ENCODE measurements at places on chromosomes 3 and 15.

DNA sequence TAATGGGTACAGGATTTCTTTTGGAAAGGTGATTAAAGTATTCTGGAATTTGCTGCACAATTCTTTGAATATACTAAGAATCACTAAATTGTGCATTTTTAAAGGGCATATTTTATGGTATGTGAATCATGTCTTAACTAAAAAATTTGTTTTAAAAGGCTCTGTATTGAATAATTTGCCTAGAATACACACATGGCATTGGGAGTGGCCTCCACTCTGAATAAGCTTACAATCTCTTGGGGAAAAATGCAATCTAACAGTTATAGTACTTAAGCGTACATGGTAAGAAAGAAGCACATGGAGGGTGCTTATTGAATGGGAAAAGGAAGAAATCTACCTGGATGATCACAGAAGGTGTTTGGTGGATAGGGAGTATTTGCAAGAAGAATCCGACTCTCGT is 385.1 kb downstream of the LPP start:
- no peak for DNase-seq

GRCh38 chr3:73475717-73476116 is 149.0 kb downstream of the PDZRN3 start:
- no peak for DNase-seq

DNA sequence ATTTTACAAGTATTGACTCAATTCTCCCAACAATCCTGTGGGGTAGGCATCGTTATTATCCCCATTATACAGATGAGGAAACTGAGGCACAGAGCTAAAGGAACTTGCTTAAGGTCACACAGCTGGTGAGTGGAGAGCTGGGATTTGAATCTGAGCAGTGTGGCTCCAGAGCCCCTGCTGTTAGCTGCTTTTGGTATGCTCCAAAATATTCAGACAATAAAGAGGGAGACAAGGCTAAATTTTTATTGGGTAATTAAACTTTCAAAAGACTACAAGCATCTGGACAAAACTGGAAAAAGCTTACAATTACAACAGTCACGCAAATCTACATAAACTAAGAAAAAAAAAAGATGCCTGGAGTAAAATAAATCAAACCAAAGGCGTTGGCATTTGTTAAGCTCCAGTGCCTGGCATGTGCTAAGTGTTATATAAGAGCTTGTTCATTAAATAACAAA is 27.7 kb downstream of the CCDC13 start:
- no peak for DNase-seq

GRCh38 chr15:37015035-37015434 is 85.3 kb downstream of the MEIS2 start:
- no peak for DNase-seq

DNA sequence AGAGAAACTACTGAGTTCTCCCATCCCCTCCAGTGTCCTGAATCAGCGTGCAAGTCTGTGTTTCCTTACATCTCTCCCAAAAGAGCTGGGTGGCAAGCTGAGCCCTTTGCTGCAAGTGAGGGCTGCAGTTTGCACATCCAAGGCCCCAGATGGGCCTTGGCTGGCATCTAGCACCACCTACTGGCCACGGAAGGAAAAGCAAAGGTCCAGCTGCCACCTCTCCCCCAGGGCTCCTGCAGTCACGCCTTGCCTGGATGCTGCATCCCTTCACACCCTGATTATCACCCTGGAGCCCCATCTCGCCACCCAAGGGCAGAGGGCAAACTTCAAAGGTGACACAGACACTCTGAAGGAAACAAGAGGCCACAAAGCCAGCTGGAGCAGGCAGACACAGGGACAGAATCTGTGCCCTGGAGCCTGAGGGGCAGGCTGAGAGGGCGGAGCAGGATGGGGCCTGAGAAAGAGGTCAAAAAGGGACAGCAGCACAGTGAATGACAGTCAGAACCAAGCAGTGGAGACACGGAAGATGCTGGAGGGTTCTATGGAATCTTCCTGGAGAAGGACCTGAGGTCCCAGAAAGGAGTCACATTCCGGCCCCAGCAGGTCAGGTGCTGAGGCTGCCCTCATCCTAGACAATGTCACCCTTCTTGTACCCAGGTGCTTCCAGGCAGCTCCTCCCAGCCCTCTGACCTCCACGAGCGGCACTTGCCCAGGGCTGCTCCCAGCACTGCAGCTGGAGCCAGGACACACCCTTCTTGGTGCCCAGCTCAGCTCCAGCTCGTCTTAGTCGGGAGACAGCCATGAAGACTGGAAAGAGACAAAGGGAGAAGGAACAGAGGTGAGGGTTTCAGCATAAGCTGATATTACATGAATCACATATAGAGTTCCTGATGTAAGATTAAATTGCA is 18.3 kb upstream of the NTRK3 start:
- DNase-seq: peak; percentile 8

DNA sequence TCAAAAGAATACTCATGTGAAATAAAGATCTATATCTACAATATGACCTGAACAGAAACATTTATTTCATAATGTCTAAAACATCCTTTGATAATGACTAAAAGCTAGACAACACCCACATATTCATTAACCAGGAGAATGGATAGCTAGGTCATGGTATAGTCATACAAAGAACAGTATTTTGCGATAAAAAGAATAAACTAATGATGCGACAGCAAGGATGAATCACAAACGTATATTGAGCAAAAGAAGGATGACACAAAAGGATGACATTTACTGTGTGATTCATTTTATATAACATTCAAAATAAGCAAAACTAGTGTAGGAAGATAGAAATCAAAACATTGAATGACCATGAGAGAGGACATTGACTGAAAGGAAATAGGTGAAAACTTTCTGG is 1233.1 kb downstream of the OTOL1 start:
- no peak for DNase-seq

GRCh38 chr15:41958002-41958420 is 14.3 kb downstream of the EHD4 start:
- no peak for DNase-seq

DNA sequence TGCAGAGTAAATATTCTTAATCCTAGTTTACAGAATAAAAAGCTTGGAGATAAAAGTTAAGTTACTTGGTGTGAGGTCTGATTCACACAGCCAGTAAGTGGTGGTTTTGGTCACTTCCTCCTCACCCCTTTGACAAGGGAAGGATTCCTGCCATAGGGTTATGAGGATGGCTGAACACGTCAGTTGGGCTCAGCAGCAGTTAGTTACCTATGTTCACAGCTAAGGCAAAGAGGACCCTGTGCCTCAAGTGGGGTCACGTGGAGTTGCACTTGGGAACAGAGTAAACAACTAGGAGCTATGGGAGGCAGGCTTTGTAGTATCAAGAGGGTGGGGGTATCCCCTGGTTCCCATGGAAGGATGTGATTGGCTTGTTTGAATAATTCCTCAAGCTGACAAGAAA is 232.2 kb downstream of the UBE2E2 start:
- no peak for DNase-seq

GRCh38 chr3:62144482-62144881 is 228.9 kb downstream of the FEZF2 start:
- DNase-seq: no peak

DNA sequence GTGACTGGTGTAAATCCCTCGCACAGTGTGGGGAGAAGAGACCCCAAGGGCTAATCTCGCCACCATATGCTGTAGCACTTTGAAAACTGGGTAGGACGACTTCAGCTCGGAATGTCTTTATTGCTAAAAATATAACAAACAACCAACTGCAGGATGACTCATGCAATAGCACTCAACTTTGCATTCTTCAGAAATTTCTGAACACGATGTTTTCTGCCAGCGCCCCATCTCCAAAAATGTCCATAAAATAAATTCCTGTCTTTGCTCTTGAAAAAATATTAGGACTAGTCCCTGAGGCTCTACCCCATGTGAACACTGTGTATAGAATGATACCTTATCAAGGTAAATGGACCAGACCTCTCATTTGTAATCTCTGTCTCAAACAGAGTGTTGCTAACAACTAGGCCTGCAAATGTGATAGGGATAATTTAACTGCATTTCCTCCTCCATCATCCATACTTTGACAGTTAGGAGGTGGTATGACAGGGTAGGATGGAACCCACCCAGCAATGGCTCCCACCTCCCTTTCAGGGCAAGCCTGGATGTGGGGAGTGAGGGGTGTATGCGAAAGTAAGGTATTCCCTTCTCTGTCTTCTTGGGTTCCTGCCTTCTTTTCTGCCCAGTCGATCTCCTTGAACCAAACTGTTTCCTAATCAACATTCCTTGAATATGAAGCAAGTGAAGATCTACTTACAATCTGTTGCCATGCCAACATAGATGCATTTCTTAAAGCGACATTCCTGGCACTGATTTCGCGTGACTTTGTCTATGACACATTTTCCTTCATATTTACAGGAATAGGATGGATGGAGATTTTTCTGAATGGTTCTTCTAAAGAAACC is 201.1 kb downstream of the NR1D2 start:
- DNase-seq: no peak

- DNase-seq: no peak
Observed at GRCh38 chr3:166243511-166243910, 406.3 kb upstream of the BCHE start.

DNA sequence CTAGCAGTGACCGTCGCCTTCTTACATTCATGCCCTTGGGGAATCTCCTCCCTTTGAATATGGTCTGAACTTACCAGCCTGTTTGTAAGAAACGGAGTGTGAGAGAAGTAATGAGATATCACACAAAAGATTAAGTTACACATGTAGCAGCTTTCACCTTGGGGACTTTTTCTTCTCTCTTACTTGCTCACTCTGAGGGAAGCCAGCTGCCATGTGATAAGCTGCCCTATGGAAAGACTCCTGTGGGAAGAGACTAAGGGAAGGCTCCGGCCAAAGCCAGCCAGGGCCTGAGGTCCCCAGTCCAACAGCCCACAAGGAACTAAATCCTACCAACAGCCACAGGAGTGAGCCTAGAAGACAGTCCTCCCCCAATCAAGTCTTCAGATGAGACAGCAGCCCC is 190.4 kb upstream of the TSC22D2 start:
- no peak for DNase-seq

- DNase-seq: no peak
Observed at GRCh38 chr3:58664611-58665010, 2.0 kb downstream of the FAM3D start.

DNA sequence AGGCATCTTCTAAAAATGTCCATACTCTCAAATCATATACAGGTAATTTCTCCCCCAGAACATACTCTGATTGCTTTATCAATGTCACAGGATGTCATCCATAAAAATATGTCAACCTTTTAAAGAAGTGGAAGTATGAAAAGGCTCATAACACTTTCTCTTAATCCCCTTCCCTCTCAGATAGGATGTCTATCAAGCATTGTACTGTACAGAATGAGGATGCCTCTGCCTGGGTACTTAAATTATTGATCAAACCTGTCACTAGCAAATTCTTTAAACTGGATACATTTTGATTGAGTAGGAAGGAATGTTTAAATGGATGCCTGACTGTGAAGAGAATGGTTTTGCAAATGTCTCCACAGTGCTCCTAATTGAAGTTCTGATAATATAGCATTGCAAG is 168.7 kb downstream of the EPHA3 start:
- no peak for DNase-seq

- DNase-seq: peak; percentile 40
Observed at GRCh38 chr3:176872771-176873209, 324.5 kb downstream of the TBL1XR1 start.

DNA sequence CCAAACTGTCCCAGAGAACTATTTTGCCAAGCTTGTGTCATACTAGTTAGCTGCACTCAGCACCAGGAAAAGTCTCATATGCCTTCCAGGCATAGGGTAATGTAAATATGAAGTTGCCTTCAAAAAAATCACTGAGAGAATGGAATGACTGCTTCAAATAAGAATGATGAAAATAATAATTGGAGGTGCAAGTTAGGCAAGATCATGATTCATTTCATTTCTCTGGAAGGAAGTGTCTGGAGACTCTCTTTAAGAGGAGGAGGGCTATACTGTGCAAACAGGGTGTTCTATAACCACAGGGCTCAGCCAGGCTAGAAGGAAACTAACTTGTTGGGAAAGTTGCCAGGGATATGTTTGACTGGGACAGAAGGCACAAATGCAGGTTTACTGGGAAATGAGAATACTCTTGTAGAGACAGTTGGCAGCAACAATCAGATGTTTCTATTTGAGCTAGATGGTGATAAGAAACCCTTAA is 4.3 kb downstream of the SIDT1 start:
- DNase-seq: no peak

GRCh38 chr15:63818629-63819028 is 15.1 kb downstream of the HERC1 start:
- no peak for DNase-seq

- DNase-seq: no peak
Observed at GRCh38 chr15:62483814-62484213, 318.7 kb upstream of the C2CD4B start.

DNA sequence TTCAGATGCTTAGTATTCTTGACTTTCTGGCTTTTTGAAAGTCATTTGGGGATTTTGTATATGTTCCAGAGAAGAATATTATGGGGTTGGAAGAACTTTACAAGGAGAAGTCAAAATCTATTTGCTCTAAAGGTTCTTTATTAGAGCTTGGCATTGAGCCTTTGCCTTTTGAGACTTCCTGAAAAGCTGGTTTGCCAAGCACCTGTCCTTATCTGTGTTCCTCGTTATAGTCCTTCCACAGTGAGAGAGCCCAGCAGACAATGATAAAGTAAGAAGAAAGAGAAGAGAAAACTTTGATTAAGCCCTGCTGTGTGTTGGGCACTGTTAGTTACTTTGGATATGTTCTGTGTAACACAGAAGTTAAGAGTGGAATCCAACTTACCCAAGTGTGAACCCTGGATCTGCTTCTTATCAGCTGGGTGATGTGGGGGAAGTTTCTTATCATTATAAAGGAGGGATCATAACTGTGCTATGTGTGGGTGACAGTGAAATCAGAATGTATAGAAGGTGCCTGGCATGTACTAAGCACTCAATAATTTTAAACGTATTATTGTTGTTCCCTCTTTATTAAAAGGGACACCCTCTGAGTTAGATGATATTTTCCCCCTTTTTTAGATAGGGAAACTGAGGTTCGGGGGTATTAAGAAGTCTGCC is 44.3 kb upstream of the POLR2M start:
- DNase-seq: no peak

DNA sequence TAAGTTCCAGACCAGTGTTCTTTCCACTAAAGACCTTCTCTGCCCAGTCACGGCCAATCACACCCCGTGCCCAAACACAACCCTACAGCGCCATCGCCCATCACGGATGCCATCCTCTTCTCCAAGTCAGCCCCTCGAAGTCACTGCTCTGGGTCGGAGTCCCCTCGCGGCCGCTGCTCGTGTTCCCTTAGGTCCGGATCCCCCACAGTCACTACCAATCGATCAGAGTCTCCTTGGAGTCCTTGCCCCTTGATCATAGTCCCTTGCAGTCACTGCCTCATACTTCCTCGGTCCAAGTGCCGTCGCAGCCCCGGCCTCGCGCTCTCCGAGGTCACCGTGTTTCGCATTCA is 461 bp downstream of the PCYT1A start:
- peak; percentile 88 for DNase-seq

GRCh38 chr15:31446546-31446945 is 119.9 kb downstream of the KLF13 start:
- no peak for DNase-seq

GRCh38 chr3:123096731-123097130 is 29.9 kb downstream of the PDIA5 start:
- DNase-seq: no peak

Measured in KG1 (cell line).